ENCODE measurements at places on chromosomes 7 and 10.
A peak's percentile ranks its signal among the peaks of the same experiment; 100 is the strongest.

DNA sequence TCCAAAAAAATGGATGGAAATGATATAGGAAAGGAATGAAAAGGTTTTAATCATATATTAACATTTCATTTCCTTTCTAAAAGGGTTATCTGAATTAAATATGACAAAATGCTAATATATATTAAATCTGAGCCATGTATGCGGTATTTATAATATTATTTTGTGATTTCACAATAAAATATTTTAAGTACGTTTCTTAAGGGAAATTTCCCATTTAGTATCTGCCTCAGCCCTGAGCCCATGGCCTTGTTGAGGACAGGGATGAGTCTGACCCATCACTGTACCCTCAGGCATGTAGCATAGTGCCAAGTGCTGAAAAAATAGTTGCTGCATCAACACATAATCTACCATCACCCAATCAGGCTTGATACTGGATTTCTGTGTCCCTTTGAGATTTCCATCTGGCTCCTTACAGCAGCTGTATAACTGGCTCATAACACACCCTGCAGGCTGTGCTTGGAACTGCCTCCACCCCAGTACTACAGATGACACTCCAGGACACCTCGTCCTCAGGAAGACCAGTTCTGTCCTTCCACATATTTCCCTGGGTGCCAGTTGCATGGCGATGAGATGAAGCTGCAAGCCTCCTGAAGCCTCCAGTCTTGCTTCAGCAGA lies 59.4 kb upstream of the ASAH2 start:
- DNase-seq = peak; percentile 32

DNA sequence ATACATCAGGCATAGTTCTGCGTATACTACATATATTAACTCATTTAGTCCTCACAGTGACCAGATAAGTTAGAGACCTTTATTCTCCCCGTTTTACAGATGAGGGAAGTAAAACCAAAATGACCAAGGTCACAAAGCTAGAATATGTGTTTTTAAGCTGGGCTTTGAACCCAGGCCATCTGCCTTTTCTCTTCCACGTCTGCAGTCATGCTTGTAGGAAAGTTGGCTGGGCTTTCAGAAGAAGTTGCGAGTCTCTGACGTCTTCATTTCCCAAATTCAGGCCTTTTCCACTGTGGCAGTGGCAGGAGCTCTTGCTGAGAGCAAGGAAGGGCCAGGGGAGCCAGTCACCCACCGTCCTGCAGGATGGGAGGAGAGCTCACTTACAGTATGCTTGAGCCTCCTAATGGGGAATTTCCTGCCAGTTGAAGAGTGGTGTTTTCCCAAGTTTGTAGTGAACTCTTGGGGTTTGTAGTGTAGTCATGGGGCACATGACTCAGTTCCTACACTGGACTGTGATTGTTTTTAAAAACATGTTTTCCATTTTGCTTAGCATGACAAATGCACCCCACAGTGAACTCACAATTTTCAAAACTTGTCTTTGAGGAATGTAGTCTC lies 34.2 kb downstream of the CYP17A1 start:
- no peak for DNase-seq

DNA sequence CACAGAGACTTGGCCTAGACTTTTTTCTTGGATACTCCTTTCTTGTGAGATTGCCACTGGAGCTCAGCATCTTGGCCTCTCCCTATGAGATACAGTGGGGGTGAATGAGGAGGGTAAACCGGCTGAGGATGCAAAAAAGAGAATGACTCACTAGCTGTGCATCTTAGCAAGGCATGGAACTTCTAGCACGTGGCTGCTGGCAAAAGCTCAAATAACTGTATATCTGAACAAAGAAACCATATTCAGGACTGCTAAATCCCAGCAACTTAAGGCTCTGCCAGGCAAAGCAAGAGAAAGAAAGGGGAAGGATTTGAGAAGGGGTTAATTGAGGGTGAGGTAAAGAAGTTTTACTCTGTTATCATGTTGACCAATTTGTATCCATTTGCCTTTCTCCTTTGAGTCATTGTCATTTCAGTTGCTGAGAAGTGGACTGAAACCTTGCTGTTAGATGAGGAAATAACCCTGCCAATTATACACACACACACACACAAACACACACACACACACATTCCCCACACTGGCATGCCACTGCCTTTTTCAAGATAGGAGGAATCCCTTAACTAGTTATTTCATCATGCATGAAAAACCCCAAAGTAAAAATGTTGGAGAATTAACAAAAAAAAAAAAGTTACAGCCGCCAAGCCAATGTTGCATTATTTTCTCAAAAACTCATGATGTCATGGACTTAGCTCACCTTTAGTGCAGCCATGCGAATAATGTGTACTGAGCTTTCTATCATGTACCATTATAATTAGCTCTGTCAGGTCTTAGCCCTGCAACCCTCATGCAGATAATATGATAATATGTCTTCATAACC lies 997.3 kb downstream of the LRMDA start:
- DNase-seq = no peak

GRCh38 chr10:93032105-93032808 lies 28.3 kb upstream of the CYP26C1 start:
- no peak for DNase-seq

GRCh38 chr7:30931161-30931928 lies 19.7 kb downstream of the AQP1 start:
- no peak for DNase-seq

DNA sequence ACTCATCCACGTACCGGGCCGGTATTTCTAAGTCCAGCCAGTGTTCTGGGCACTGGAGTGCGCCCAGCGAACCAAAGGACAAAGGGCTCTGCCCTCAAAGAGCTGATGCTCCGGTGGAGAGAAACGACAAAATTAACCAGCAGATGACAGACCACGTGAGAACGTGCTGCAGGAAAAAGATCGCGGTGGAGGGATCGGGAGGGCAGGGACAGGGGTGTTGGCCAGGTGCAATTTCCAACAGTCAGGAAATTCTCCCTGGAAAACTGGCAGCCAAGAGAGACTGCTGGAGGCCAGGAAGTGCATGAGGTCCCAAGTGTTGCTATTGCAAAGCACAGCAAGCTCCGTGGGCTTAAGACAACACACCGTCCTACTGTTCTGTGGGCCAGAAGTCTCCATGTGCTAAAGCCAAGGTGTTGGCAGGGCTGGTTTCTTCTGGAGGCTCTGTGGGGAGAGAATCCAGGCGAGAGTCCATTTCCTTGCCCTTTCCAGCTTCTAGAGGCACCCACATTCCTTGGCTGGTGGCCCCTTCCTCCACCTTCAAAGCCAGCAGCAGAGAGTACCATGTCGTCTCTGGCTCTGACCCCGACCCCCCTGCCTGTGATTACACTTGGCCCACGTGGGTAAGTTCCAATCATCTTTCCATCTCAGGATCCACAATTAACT lies 21.3 kb upstream of the AMZ1 start:
- DNase-seq = no peak

GRCh38 chr10:51076299-51076841 lies 2.1 kb downstream of the PRKG1 start:
- DNase-seq = no peak

- DNase-seq = no peak
Observed at GRCh38 chr7:63008366-63008765, 990.3 kb upstream of the ZNF722 start.

DNA sequence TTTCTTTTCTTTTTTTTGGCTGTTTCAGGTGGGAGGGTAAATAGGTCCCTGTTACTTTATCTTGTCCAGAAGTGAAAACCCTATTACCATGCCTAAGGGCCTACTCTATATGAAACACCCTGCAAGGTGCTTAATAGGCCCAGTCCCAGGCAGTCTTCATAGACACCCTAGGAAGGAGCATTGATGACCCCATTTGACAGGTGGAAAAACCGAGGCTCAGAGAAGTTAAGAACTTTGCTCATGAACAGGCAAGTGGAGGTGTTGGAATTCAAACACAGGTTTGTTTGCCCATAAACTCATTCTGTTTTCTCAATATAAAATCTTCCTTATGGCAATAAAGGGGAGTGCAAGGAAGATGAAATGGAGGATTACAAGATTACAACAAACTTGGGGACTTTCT lies 115.8 kb downstream of the ARHGAP22 start:
- DNase-seq = no peak

DNA sequence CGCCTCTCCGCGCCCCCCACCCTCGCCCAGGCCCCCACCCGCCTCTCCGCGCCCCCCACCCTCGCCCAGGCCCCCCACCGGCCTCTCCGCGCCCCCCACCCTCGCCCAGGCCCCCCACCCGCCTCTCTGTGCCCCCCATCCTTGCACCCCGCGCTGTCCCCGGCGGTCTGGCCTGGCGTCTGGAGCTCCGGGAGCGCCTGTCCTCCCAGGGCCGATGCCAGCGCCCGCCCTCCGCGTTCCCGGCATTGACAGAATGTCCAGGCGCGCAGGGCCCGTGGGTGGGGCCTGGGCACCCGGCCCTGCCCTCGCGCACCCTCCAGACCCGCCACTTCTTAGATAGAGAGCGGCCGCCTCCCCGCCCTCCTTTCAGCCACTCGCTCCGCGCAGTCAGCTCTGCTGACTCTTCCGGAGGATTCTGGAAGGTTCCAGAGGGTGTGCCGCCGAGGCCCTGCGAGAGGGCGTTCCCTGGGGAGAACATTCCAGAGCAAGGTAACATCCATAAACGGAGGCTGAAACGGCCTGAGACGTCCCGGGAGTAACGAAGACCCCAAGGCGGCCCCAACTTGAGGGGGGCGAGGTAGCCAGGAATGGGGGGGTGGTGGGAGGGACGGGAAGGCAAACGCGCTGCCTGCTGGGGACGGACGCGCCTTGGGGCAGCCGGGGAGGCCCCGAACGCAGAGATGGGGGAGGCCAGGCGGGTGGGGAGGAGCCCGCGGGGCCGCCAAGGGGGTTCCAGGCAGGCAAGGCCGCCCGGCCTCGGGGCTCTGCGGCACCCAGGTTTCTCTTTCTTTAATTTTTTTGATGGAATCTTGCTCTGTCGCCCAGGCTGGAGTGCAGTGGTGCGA lies 117.8 kb downstream of the DYNC2I1 start:
- no peak for DNase-seq

DNA sequence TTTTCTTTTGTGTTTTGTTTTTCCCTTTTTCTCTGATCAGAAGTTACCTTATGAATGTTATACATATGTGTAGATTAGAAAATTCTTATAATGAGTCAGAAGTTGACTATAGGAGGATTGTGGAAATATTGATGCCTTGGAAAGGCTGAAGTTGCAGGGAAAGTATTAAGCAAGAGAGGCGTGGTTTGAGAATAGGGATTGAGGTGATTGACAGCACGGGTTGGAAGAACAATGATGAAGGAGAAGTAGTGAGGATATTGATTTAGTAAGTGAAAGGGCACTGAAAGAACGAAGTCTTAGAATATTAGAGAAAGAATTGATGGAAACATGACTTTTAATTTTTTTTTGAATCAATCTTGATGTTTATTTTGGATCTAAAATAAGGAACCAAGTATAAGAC lies 176.0 kb downstream of the EXOC4 start:
- DNase-seq = no peak

Measured in DND-41 (cell line).